ENCODE measurements at places on chromosomes 6 and 20.
A peak's percentile ranks its signal among the peaks of the same experiment; 100 is the strongest.

DNA sequence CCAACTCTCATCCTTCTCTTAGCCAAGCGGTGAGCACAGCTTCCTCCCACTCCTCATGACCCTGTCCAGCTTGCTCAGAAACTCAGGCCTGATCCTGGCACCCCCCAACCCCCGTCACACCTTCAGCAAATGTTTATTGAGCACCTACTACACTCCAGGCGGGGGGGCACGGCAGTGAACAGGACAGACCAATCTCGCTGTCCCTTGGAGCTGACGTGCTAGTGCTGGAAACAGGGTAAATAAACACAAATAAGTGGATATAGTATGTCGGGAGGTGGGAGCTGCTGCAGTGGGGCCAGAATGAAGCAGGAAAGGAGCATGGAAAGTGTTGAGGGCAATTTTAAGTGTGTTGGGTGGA lies 7.4 kb upstream of the SPDEF start:
- DNase-seq: no peak

DNA sequence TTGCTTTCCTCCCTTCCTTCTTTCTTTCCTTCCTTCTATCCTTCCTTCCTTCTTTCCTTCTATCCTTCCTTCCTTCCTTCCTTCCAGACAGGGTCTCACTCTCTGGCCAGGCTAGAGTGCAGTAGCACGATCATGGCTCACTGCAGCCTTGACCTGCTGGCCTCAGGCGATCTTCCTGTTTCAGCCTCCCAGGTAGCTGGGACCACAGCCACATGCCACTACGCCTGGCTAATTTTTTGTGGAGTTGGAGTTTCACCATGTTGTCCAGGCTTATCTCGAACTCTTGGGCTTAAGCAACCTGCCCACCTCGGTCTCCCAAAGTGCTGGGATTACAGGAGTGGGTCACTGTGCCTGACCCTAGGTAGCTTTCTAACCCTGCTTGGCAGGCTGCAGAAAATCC lies 12.2 kb upstream of the SEC63 start:
- no peak for DNase-seq

GRCh38 chr6:163419413-163420288 lies 5.1 kb downstream of the QKI start:
- peak; percentile 66 for DNase-seq

DNA sequence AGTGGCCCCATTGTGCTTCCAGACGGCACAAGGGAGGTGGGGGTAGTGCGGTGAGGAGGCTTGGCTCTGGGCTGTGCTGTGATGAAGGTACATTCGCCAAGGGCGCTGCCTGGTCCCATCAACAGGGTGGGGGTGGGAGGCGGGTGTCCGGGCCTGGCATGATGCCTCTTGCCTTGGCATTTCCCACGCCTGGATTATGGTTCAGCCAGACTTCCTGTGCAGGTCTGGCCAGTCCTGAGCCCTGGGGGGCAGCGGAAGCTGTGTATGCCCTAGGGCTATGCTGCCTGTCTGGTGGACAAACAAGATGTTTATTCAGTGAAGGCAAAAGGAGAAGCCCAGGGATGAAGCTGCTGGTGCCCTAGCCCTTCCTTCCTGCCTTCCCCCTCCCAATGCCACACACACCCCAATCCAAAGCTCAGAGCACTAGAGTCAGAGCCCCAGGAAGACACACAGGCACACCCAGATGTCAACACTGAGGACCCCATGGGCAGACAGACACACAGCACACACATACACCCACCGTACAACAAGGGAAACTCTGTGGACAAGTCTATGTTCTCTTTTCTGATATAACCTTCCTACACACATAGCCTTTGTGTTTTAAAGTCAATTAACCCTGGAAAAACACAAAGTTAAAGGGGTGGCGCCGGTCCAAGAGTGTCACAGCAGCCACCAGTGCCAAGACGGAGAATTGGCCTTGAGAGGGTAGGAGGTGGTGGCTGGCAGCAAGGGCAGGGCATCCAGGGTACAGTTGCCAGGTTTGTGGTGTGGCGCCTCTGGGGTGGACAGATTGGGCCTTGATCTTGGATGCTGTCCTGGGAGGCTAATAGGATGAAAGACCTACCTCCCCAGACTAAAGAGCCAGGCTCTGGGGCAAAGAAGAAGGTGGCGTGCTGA lies 54.7 kb upstream of the SAYSD1 start:
- DNase-seq: no peak

DNA sequence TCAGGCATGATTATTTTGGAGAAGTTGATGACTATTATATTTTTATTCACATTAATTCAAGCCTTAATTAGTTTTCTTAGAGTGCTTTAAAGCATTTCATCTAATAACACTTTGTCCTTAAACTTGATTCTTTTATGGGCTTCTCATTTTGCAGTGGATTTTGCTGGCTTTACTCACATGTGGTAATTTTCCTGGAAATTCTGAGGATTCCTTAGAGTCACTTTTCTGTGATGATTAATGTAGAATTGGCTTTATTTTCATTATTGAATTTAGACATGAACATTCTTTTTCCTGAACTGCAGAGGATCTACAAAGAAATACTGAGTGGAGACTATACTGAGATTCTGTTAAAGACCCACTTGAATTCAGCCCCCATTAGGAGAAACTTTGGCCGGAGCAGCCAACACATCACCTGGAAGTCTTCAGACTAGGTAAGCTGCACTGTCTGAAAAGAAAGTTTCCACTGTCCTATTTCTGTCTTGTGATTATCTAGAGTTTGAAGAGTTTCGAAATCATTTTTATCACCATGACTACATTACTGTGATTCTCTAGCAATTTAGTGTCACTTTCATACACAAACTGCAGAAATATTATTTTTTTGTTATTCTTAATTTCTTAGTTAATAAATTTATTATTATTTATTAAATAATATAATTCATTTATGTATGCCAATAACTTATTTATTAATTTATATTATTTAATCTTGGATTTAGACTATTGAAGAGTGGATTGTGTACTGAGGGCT lies 1.9 kb downstream of the RFPL4B start:
- DNase-seq: no peak

- DNase-seq: peak; percentile 84
These were observed 112.9 kb downstream of the TRERF1 start for GRCh38 chr6:42338744-42339222.

DNA sequence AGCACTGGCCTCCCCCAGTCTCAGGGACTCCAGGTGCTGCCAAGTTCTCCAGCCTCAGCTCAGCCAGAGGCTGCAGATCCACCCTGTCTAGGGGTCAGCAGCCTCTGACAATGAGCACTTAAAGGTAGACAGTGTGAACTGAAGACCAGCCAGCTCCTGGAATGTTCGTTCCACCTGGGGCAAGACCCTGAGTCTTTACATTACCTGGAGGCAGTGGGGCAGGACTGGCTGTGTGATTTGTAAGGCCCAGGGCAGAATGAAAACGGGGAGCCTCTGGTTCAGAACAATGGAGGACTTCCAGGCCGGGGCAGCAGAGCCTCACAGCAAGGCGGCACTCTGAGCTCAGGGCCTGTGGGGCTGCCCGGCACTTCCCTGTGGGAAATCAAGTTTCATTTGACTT lies 65.0 kb downstream of the CTCFL start:
- no peak for DNase-seq

DNA sequence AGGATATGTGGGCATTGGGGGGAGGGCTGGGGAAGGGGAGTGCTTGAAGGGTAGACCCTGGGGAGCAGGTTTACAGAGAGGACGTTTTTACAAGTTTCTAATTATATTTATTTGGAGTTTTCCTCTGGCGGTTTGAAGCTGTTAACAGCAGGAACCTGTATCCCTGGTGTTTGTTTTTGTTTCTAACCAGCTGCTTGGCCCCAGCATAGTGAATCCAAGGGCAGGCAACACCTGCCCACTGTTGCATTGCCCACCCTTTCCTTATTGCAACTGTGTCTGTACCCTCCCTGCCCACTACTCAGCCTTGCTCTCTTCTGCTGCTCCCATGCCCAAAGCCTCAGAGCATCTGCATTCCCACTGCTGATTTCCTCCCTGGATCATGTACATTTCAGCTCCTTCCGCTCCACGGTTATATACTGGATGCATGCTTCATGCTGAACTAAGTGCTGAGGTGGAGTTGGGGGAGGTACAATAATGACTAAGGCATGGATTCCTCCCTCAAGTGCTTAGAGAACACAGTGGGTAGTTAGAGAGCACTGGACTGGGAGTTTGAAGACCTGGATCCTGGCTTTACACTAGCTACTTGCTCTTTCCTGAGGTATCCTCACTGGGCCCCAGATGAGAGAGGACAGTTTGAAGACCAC lies 6.0 kb downstream of the SCUBE3 start:
- no peak for DNase-seq

GRCh38 chr6:6806844-6807518 lies 218.5 kb downstream of the LY86 start:
- no peak for DNase-seq

GRCh38 chr20:16821211-16822089 lies 73.3 kb downstream of the OTOR start:
- DNase-seq: peak; percentile 39

- peak; percentile 92 for DNase-seq
These were observed 2.6 kb downstream of the TRAF3IP2 start for GRCh38 chr6:111603040-111603439.

DNA sequence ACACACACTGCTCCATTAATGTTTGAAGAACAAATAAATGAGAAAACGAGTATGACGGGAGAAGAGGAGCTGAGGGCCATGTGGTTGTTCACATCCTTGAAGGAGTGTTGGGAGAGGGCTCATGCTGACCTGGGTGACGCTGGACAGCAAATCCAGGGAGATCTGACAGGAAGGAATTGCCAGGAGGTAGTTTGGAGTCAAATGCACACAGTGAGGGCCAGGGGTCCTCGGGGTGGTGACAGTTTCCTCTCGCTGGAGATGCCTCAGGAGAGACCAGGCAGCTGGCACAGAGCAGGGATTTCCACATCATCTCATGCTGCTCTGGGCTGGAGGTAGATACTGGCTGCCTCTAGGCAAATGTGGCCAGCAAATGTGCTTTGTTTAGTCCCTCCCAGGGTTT lies 2.0 kb upstream of the TMEM181 start:
- no peak for DNase-seq

DNA sequence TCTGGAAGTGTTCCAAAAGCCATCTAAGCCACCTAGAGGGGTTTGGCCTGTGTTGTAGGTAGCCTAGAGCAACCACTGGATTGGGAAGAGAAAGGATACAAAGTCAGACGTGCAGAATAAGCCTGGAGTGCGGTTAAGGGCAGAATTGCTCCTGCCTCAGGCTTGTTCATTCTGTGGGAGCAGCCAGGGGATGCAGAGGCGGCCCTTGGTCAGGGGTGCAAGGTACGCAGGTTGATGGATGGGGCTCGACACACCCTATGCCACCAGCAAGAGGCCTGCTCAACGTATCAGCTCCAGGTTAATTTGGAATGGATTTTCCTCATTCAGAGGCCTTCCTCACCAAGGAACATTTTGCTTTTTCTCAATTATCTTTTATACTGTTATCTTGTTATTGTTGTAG lies 129.8 kb downstream of the SLC23A2 start:
- no peak for DNase-seq

Data from endothelial cell of umbilical vein (primary cell).